ENCODE measurements at places on chromosomes 13 and 19. TPM values are rescaled to one million over a fixed set of nuclear protein-coding genes. Genes with fewer than 3 reads are reported as not detected.

RFPL4AL1 gene
- total RNA-seq: not detected

CHST8 gene
- 1.4 TPM for total RNA-seq

PRTN3 gene
- total RNA-seq: 0.32 TPM

GFY gene
- not detected for total RNA-seq

PCDH17 gene
- 1.7 TPM for total RNA-seq

IFNL1 gene
- not detected for total RNA-seq

ZNF135 gene
- 3.5 TPM for total RNA-seq

KCNRG gene
- total RNA-seq: 0.67 TPM

ACER1 gene
- not detected for total RNA-seq

DACT3 gene
- 3.4 TPM for total RNA-seq

CYP4F12 gene
- total RNA-seq: 7.5 TPM

EDDM13 gene
- total RNA-seq: not detected

MATK gene
- total RNA-seq: 3.3 TPM

IGFL3 gene
- total RNA-seq: not detected

ANKLE1 gene
- 0.55 TPM for total RNA-seq

SWSAP1 gene
- total RNA-seq: 1.2 TPM

NAPA gene
- total RNA-seq: 99.0 TPM

PRSS57 gene
- not detected for total RNA-seq

LENG9 gene
- total RNA-seq: 8.3 TPM

C19orf38 gene
- total RNA-seq: 4.4 TPM

KCNC3 gene
- 1.6 TPM for total RNA-seq

OR7D2 gene
- total RNA-seq: not detected

RAB3A gene
- 3.0 TPM for total RNA-seq

ADGRE3 gene
- 0.19 TPM for total RNA-seq

GTF3A gene
- 115 TPM for total RNA-seq

ZNF98 gene
- total RNA-seq: 1.6 TPM

CEACAM16 gene
- not detected for total RNA-seq

ZSCAN4 gene
- not detected for total RNA-seq

NLRP5 gene
- not detected for total RNA-seq

CALR3 gene
- total RNA-seq: not detected

ZNF541 gene
- 0.87 TPM for total RNA-seq

POGLUT2 gene
- 3.8 TPM for total RNA-seq

SMIM24 gene
- 0.42 TPM for total RNA-seq

PTPRS gene
- total RNA-seq: 417 TPM

DBP gene
- 1.4 TPM for total RNA-seq

FAM124A gene
- 11.5 TPM for total RNA-seq

KLF1 gene
- not detected for total RNA-seq

PHLDB3 gene
- 5.5 TPM for total RNA-seq

FXYD7 gene
- total RNA-seq: 0.48 TPM

ZNF93 gene
- total RNA-seq: 3.8 TPM

ADAMTS10 gene
- total RNA-seq: 19.0 TPM

C1QTNF9B gene
- not detected for total RNA-seq

PDX1 gene
- total RNA-seq: not detected

WDR88 gene
- not detected for total RNA-seq

ZNF540 gene
- total RNA-seq: 1.8 TPM

FAAP24 gene
- total RNA-seq: 0.84 TPM

RASA3 gene
- 102 TPM for total RNA-seq

IGLON5 gene
- total RNA-seq: 3.7 TPM

ZNF534 gene
- total RNA-seq: not detected

CBARP gene
- 6.2 TPM for total RNA-seq

MTUS2 gene
- not detected for total RNA-seq

GPC6 gene
- total RNA-seq: 23.1 TPM

MBD3L2 gene
- not detected for total RNA-seq

TLE6 gene
- 0.93 TPM for total RNA-seq
